ENCODE measurements at places on chromosomes 2 and 18.

DNA sequence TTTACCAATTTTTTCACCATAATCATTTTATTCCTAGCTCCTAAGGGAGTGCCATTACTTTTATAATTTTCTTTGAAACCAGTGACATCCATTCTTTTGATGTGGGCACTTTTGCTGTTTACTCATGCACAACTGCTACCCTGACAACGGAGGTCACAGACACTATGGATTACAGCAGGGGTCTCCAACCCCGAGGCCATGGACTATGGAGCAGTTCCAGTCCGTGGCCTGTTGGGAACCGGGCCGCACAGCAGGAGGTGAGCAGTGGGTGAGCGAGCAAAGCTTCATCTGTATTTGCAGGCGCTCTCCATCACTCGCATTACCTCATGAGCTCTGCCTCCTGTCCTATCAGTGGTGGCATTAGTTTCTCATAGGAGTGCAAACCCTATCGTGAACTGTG lies 34.6 kb downstream of the PRPF40A start:
- DNase-seq: no peak

GRCh38 chr2:152432206-152432653 lies 97.3 kb downstream of the FMNL2 start:
- peak; percentile 54 for DNase-seq

GRCh38 chr2:104745846-104746245 lies 108.1 kb upstream of the POU3F3 start:
- no peak for DNase-seq

DNA sequence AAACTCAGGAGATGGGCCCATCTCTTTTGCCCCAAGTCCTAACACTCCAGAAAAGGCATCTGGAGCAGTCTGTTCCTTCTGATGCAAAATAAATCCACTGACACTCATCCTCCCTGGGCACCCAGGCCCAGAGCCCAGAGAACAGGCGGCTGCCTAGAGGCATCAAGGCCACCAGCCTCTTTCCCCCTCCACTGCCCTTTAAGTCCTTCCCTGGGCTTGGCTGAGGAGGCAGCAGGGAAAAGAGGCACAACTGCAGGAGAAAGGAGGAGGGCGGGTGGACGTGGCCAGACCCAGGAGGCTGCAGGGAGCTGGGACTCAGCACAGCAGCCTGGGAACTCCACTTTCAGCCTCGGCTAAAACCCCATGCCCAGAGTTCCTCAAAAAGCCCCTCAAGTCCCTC lies 99.7 kb upstream of the ID2 start:
- no peak for DNase-seq

- DNase-seq: no peak
These were observed 130.3 kb downstream of the FHOD3 start for GRCh38 chr18:36427831-36428230.

DNA sequence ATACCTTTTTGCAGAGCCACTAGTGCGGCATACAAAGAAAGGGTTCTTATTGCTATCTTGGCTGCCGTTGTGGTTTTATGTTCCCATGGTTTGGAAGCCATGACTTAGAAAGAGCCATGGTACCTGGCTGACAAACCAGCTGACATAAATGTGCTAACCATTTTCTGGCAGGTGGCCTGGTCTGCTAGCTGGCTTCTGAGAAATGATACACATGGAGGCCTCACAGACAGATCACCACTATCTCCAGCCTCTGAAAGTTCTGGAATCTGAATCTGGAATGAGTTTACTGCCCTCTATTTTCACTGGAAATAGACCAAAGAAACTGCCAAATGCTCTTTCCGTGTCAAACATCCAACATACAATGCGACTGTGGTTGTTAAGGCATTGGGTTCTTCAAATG lies 123.7 kb downstream of the QPCT start:
- no peak for DNase-seq

- no peak for DNase-seq
These were observed 54.6 kb downstream of the DCC start for GRCh38 chr18:52394602-52395001.

GRCh38 chr2:68302281-68302875 lies 17.4 kb downstream of the CNRIP1 start:
- no peak for DNase-seq

- no peak for DNase-seq
These were observed 570 bp downstream of the SCRN3 start for GRCh38 chr2:174395969-174396630.

- DNase-seq: no peak
These were observed 59.1 kb upstream of the PAX8 start for GRCh38 chr2:113337809-113338208.

GRCh38 chr2:36397728-36398413 lies 42.3 kb downstream of the CRIM1 start:
- no peak for DNase-seq

- DNase-seq: no peak
These were observed 835.9 kb upstream of the CHAC2 start for GRCh38 chr2:52931660-52932059.

GRCh38 chr18:79600141-79600540 lies 79.5 kb upstream of the CTDP1 start:
- DNase-seq: no peak

DNA sequence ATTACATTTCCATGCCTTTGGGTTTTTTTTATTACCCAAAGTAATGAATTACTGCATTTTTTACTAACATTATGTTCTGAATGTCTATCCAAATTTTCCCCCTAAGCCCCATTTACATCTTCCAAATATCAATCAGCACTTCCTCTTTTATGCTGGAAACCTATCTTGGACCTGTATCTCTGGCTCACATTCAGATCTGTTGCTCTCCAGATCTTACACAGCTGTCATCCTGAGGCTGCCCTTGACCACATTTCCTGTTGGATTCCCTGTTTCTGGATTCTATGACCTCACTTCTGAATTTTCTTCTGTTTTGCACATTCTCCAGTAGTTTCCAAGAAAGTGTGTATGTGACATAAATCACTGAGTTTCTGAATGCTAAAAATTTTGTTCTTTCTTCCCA lies 146.7 kb downstream of the PDE1A start:
- DNase-seq: no peak

DNA sequence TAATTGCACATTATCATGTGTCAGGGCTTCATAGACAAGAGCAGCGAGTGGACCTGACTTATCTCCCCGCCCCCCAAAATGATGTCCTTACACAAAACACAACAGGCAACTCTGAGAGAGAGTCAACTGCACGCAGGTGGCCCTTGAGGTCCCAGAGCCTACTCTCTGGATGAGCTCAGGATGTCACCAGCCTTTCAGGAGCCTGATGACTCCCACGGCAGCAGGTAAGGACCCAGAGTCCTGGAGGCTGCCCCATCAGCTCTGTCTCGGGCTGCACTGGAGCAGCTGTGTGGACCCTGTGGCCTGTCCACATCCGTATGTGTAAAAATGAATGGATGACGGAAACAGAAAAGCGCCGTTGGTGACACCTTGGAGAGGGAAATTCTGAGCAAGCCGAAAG lies 130.9 kb downstream of the HDAC4 start:
- no peak for DNase-seq

- DNase-seq: no peak
These were observed 18.2 kb upstream of the PCBP1 start for GRCh38 chr2:70069049-70069448.

GRCh38 chr2:99867770-99868169 lies 274.6 kb downstream of the AFF3 start:
- no peak for DNase-seq

DNA sequence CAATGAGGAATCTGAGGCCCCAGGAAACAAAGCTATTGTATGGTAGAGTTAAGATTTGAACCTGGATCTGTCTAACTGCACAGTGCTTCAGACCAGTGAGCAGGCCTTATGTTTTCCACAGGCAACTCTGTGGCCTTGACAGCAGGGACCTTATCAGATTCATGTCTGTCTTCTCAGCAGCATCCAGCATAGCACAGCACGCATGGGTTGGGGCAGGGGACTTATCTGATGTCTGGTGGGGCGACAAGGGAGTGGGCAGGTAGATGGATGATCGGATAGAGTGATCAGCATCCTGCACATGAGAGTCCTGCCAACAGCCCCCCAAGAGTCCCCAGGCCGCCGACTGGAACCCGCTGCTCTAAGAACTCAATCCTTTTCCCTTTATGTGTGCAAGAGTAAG lies 28.7 kb upstream of the KCNF1 start:
- no peak for DNase-seq

GRCh38 chr2:207182911-207183310 lies 17.2 kb upstream of the KLF7 start:
- DNase-seq: no peak

- DNase-seq: no peak
These were observed 85.3 kb downstream of the NRP2 start for GRCh38 chr2:205767617-205768016.

GRCh38 chr2:60565472-60565871 lies 12.0 kb upstream of the BCL11A start:
- no peak for DNase-seq

GRCh38 chr18:64240316-64240715 lies 91.4 kb upstream of the LINC00305 start:
- no peak for DNase-seq

- no peak for DNase-seq
These were observed at the start of gene SEMA4C for GRCh38 chr2:96869822-96870625. Gene SEMA4C (minus strand): TSS chr2:96870080. CDS start chr2:96867886, 2,194 bp downstream.

DNA sequence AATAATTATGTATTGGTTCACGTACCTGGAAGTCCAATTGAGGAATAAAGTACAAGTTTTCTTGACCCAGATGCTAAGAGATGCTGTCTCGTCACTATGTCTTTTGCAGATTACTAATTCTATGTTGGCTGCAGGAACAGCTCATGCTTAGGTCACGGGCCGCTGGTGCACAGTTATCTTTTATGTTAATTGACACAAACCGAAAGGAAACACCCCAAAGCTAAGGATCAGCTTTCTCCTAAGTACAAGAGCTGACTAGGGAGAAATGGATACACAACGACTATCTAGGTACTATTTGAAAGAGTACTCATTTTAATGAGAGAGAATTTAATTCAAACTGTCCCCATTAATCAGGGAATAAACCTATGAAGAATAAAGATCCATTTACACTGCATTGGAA lies 217.7 kb upstream of the SLC35G4 start:
- DNase-seq: no peak

- no peak for DNase-seq
These were observed 28.8 kb upstream of the DDX18 start for GRCh38 chr2:117785740-117786139.

GRCh38 chr2:176079831-176080539 lies 3.8 kb downstream of the EVX2 start:
- DNase-seq: no peak

GRCh38 chr2:157443795-157444640 lies at the start of gene CYTIP:
Gene CYTIP (minus strand): TSS chr2:157444089. CDS start chr2:157444020, 69 bp downstream.
- no peak for DNase-seq

- DNase-seq: no peak
These were observed 228.2 kb downstream of the CCDC178 start for GRCh38 chr18:33212363-33212762.

- no peak for DNase-seq
These were observed 620 bp upstream of the GALNT1 start for GRCh38 chr18:35580701-35581539.

DNA sequence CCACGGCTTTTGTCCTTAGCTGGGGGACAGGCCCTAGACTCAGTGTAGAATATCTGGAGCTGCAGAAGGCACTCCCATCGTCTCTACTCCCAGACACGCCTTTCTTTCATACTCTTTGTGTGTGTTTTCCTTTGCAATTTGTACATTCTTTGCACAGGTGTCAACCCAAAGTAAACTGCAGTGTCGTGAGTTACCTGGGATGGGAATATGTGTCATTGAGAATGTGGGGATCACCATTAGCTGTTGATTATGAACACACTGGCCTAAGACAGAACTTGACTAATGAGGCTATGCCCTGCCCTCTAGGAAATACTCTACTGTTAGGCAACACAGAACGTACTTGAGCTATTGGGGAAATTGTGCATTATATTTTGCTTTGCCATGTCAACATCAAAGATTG lies 233.3 kb downstream of the SETBP1 start:
- no peak for DNase-seq

- no peak for DNase-seq
These were observed 1.8 kb downstream of the REL start for GRCh38 chr2:60882971-60883753.

DNA sequence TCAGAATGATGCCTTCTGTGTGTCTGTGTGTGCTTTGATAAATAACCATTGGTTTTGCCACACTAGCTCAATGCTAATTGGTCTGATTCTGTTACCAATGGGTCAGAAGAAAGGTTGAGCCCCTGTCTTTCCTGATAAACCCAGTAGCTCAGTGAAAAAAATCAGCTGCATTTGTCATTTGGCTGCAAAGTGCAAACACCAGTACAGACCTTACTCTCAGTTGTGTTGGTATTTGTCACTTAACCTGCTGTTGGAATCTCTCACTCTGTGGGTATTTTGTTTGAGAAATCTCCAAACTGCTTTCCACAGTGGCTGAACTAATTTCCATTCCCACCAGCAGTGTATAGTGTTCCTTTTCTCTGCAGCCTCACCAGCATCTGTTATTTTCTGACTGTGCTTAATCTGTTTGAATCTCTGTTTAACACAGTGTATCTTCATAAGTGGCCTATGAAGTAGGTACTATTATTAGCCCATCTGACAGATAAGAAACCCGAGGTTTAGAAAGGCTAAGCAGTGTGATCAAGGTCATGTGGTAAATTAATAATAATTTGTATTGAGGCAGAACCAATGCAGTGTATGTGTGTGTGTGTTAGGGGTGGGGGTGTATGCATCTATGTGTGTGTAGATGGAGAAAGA lies 26.7 kb downstream of the LIMS1 start:
- DNase-seq: no peak

- peak; percentile 89 for DNase-seq
These were observed 20.0 kb upstream of the CAVIN2 start for GRCh38 chr2:191866675-191867506.

- DNase-seq: no peak
These were observed 61.6 kb downstream of the CCDC93 start for GRCh38 chr2:117952228-117952627.

DNA sequence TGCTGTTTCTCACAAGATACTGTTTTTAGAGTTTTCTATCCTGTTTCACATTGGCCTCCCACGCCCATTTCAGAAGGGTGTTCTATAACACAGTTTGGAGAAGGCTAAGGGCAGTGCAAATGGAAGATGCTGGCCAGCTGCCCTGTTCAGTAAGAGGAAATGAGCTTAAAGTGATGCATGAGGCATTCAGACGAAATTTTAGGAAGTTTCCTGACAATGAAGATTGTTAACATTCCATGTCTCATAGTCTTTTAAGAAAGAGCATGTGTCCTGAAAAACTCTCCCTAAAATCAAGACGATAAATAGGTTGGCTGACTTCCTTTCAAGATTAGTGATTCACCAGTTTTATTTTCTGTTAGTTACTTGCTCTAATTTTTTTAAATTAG lies 484.2 kb upstream of the NRP2 start:
- peak; percentile 69 for DNase-seq

DNA sequence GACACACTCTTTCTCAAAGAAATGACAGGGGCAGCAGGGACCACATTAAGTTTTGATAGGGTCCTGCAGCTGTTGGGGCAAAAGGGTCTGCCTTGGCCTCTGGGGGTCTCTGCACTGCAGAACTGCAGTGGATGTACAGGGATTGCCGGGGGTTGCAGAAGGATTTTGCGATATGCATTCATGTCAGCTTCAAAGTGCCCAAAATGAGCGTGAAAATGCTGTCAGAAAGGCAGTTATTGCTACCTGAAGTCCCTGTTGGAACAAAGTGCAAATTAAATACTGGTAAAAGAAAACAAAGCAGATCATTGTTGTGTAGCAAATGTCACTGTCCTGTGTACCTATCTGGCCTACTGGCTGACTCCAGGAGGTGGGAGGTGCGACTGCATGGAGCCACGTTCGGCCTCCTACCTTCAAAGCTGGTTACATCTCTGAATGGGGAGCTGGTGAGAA lies 78.8 kb upstream of the MAP4K3 start:
- no peak for DNase-seq

- DNase-seq: peak; percentile 12
These were observed 76.8 kb downstream of the ABI2 start for GRCh38 chr2:203404996-203405395.

Measured in GM04503 (cell line).